ENCODE measurements at places on chromosomes 1 and 21. TPM values are rescaled to one million over a fixed set of nuclear protein-coding genes. Genes with fewer than 3 reads are reported as not detected.
A peak's percentile ranks its signal among the peaks of the same experiment; 100 is the strongest.

DNA sequence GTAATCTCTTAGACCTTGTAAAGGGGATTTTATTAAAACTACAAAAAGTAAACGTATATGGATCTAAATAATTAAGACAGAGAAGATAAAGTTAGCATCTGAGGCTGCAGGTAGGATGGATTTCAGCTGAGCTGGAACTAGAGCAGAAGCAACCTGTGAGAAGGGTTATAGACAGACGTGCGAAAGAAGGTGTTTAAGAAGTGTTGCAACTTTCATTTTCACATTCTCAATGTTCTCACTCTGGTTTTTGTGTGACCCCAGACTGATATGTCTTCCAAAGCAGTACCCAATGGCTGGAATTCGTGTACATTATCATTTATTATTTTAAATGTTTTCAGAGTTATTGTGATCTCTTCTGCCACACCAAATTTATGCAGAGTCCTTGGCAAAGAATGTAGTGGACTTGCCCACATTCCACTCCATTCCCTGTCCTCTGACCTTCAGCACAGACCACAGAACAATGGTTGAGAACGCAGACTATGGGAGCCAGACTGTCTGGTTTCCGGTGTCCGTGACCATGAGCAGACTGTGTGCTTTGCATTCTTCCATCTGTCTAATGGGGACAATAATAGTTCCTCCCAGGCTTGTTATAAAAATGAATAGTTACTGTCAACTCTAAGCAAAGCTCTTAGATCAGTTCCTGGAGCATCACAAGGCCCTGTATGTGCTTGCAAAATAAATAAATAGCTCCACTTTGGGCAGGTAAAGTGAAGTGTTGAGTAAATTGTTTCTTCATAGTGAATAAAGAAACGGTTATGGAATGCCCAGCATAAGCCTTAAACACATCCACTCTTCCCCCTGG lies 140.6 kb upstream of the SAMSN1 start:
- DNase-seq, result no peak

- no peak for DNase-seq
Observed at GRCh38 chr1:52385376-52385775, 18.8 kb downstream of the ORC1 start.

GRCh38 chr1:96912248-96912647 lies 190.7 kb downstream of the PTBP2 start:
- no peak for DNase-seq

GRCh38 chr1:202283991-202284390 lies 57.7 kb downstream of the UBE2T start:
- DNase-seq, result no peak

GRCh38 chr1:188432427-188432826 lies 1603.7 kb downstream of the PLA2G4A start:
- DNase-seq, result no peak

GRCh38 chr1:9835758-9836631 lies 12.2 kb upstream of the CLSTN1 start:
- DNase-seq, result no peak

DNA sequence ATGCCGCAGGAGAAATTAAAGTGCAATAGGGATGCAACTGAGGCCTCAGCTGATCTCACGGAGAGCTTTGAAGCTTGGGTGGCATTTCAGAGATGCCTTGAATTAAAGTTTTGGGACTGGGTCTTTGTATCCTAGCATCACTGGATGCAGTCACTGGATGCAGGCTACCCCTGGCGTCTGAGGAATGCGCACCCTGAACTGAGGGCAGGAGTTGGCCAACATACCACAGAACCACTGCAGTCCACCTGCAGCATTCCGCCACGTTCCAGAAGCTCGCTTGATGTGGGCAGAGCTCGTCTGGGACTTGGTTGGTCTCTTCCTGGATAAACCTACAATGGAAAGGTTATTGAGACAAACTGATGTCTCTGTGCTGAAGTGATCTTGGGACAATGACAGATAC lies 34.1 kb upstream of the IGSF5 start:
- DNase-seq, result no peak

GRCh38 chr1:55428944-55429931 lies 214.1 kb upstream of the USP24 start:
- DNase-seq, result no peak

Gene IL20
- total RNA-seq, result not detected

Gene ARID1A
- total RNA-seq, result 27.0 TPM

- no peak for DNase-seq
Observed at GRCh38 chr21:35827004-35827403, 233.3 kb downstream of the SETD4 start.

DNA sequence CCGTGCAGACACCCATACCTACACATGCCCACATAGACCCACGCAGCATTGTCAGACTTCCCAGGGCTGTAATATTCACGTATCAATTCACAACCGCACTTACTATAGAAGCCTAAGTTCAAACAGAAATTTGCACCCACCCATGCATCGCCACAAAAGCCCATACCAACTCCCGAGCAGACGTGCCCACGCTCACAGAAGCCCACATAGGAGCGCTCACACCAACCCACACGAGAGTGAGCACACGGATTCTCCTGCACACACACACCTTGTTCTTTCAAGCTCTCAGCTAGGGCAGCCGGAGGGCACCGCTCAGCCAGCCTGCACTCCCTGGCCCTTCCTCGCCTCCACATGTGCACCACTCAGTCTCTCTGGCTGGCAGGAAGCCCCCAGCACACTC lies 4.6 kb downstream of the MFAP2 start:
- no peak for DNase-seq

DNA sequence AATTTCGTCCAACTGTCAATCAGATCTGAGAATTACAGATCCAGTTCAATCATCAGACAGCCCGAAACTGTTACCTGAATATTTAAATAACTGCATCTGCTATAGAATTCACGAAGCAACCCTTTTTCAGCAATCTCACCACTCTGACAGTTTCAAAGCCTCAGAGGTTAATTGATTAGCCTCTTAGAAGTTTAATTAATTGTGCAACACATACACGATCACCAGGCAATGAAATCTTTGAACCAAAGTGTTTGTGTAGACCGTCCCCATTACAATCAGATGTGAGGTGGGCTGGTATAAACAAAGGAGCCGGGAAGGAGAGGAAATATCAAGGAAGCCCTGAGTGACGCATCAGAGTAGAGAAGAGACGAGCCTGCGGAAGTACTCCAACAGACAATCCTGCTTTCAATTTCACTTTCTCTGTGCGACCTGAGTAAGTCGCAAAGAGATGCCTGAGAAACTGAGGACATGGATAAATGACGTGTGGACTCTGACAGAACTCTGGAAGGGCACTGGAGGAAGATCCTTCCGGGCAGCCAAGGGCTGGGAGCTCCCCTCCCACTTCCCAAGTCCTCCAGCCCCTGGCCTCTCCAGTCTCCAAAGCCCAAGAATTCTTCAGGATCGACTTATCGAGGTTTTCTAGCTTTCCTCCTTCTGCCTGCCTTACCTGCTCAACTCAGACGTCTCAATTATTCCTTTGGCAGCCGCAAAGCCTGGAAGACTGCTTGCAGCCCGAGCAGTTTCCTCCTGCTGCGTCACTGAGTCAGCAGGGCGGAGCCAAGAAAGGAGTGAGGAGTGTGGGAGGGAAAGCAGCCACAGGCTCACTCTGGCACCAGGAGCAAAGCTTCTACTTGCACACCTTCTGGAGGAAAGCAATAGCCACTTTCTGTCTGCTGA lies at the start of gene RNASEL:
RNASEL (minus strand) TSS at position 757 of the 897 bp plus-strand sequence. CDS start 2,450 bp downstream, outside the sequence.
- peak; percentile 58 for DNase-seq

Gene FAM72C
- not detected for total RNA-seq

DNA sequence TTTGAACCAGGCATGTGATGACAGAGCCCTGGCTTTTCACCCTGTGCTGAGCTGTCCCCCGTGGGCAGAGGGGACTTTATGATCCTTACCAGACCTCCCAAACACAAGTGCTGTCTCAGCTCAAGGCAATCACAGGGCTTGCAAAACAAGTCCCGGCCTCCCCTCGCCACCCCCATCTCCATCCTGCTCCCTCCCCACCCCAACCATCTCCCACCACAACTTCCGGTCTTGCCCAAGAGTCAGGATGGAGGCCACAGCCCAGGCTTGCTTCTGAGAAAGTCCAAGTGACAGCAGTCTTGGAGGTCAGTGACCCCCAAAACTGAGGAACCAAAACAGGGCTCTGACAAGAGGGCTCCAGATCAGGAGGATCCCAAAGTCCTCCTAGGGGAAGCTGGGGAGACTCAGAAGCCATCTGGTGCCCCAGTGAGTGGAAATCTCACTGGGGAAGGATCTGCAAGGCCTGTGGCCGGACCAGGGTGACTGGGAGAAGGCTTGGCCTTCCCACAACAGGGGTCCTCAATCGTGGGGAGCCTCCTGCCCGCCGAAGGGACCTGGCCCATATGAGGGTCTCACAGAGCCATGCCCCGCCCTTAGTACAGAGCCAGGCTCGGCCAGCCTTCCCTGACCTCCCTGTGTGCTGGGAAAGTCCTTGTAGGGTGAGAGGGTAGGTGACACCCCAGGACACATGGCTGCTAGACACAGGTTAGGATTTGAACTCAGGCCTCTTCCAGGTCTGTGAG lies 4.5 kb upstream of the SDC3 start:
- no peak for DNase-seq

- no peak for DNase-seq
Observed at GRCh38 chr1:167503626-167504466, 14.5 kb downstream of the CD247 start.

Gene OR6P1
- not detected for total RNA-seq

- no peak for DNase-seq
Observed at GRCh38 chr1:114075546-114076242, 78.0 kb downstream of the SYT6 start.

GRCh38 chr1:66978201-66978600 lies 53.4 kb downstream of the MIER1 start:
- no peak for DNase-seq

GRCh38 chr1:78676993-78677392 lies 27.4 kb downstream of the IFI44 start:
- no peak for DNase-seq

DNA sequence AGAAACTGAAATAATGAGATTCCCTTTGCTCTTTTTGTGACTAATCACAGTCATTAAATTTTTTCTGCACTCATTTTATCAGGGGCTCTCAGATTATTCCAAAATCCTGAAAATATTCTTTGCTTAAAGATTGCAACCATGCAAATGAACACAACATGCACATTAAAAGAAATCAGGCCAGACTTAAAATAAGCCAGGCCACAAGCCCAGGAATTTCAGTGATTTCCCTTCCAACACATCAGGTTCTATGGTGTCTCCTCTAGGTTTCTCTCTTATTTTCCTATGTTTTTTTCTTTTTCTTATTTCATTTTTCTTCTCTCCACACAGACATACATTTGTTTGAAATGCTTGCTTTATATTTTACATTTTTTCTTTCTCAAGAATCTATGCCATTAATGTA lies 65.3 kb downstream of the NIBAN1 start:
- no peak for DNase-seq

Gene ABCD3
- 60.8 TPM for total RNA-seq

GRCh38 chr1:198436276-198436675 lies 104.2 kb downstream of the ATP6V1G3 start:
- DNase-seq, result no peak

DNA sequence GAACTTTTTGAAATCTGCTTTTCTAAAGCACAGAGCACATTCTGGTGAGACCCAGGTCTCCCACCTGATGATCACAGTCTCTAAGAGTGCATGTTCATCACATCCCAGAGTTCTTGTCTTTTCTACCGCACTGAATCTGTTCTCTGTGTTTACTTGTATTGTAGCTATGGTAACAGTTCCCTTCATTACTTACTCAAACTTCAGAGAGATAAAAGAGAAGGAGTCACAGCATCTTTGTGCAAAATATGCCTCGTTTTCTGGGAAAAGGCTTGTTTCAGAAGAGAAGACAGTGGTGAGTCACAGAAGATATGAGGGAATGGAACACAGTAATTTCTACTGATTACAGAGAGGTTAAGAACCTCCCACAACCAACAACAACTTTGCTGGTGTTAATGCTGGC lies 580.6 kb downstream of the PLA2G4A start:
- no peak for DNase-seq

DNA sequence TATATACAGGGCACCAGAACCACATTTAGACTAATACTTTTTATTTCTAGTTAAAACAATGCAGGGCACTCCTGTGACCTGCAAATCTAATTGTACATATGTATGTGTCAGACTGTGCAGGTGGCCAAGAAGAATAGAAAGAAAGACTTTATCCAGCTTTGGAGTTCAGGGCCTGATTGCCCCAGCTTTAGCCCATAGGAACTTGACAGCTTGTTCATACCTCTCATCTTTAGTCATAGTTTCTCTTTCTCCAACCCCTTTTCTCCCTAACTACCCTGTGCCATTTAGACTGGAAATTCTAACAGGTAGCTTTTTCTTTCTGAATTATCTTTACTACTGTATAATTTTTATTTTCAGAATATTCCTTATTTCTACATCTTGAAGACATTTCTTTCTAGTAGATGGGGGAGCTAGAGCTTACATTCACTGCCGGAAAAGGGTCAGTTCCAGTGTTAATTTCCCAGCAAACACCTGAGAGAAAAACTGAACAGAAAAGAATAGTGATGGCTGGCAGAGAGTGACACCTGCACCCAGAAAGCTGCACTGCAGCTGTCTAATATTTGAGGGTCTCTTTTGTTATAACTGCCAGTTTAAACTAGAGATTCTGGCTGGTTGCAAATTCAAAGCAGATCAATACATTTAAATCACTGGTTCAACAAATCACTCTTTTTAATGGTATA lies 8.4 kb downstream of the YBX1 start:
- no peak for DNase-seq

DNA sequence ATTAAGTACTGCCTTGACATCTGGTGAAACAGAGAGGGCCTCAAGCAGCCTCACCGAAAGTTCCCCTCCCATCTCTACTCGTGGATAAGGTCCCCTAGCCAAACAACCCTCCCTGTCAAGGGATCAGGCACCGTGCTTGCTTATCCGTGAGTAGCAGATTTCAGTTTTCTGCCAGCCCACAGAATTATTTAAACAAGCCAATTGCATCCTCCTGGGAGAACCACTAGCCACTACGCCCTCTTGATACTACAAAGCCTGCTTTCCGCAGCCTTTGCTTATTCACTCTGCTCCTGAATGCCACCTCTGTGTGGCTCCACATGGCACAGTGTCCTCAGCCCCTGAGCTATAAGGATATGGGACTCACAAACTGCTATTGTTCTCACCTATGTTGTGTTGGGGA lies 5.9 kb upstream of the TFF2 start:
- DNase-seq, result no peak
